ENCODE measurements at places on chromosomes 6 and 20.

DNA sequence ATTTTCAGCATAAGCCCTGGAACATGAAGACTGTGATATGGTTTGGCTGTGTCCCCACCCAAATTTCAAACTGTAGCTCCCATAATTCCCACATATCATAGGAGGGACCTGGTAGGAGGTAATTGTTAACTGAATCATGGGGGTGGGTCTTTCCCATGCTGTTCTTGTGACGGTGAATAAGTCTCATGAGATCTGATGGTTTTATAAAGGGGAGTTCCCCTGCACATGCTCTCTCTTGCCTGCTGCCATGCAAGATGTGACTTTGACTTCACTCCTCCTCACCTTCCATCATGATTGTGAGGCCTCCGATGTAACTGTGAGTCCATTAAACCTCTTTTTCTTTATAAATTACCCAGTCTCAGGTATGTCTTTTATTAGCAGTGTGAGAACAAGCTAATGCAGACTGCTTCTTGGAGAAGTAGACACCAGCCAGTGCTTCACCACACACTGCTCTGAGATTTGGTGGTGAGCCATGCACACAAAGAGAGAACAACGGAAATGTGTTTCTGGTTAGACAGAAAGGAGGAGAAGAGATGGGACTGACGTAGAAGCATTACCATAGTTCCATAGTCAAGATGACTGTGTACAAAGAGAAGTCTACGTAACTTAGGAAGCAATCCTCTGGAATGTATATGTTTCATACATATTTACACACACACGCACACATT is 97.8 kb downstream of the BACH2 start:
- no peaks in the 10 kb centered on the region for H3K36me3 ChIP-seq
- no peaks in the 10 kb centered on the region for H3K4me1 ChIP-seq
- H3K27ac ChIP-seq, result no peak overlapping the region

DNA sequence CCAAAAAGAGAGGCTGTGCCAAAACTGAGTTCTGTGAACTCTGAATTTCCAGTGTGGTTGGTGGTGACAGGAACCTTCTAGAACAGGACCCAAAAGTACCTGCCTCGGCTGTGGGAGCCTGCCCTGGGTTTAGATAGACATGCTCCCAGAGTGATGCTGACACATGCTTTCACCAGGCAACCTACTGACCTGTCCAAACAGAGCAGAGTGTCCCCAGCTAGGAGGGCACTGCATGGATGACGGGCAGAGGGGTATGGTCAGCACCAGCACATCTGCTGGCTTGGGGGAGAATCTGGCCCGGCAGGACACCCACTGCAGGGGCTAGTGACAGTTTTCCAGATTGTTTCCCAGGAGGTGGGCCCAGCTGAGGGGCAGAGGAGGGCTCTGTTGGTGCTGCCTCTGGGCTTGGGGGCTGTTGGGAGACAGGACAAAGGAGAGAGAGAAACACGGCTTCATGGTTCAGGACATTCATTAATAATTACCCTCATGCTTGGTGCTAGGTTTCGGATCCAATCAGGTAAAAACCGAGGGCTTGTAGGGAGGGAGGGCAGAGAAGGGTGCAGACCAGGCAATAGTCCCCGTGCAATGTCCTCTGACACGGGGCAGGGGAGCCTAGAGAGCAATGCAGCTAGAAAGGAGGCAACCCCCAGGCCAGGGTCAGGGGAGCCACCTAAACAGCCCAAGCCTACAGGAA is 15.0 kb downstream of the KCNK5 start:
- H3K4me1 ChIP-seq, result peaks cover 14% of the 10 kb centered on the region
- no peak for DNase-seq
- no peak overlapping the region for H3K4me3 ChIP-seq
- no peaks in the 10 kb centered on the region for H3K27me3 ChIP-seq
- H3K27ac ChIP-seq, result no peak overlapping the region
- no peaks in the 10 kb centered on the region for H3K36me3 ChIP-seq

DNA sequence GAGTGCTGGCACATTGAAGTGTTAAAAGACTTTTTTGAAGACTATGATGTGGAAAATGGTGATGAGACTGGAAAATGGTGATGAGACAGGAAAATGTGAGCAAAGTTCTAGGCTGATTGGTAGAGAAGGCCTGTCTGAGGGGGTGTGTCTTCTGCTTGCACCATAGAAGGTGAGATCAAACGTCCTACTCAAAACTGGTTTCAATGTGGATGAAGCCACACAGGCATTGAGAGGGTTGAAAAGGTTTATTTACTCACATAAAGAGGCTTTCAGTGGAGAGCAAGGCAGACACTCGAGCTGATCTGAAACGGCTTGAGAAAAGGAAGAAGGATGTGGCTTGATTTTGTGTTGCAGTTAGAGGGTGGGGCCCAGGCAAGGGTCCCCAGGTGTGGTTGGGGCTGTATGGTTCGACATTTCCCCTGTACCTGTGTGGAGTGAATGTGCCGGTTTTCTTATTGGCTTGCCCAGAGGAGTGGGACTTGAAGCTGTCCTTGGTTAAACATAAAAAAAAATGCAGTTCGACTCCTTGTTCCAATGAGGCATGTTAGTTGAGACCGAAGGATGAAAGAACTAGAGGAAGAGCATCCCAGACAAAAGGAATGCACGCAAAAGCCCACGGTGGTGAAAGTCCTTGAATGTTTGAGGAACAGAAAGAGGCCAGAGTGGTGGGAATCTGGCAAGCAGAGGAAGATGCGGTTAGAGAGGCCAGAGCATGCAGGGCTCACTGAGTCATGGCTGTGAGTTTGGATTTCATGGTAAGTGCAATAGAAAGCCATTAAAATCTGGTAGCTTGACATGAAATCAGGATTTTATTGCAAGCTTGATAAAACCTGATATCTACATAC is 172.3 kb downstream of the EPM2A start:
- H3K4me1 ChIP-seq, result no peaks in the 10 kb centered on the region
- no peak overlapping the region for H3K27ac ChIP-seq
- no peaks in the 10 kb centered on the region for H3K27me3 ChIP-seq
- H3K36me3 ChIP-seq, result no peaks in the 10 kb centered on the region

DNA sequence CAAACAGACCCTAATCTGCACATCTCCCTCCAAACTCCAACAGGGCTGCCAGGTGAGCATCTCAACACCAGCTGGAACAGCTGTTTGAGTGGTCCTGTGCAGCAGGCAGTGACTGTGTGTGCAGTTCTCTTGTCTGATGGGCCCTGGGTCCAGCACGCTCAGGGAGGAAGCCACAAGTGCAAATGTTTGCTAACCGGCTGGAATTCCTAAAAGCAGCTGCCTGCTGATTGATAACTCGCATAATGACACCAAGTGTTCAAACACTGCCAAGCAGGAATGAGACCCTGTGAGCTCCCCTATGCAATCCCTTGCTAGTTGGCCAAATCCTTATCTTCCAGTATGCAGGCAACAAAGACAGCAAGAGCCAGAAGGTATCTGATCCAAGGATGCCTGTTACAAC is 650.6 kb downstream of the CBLN4 start:
- no peak for DNase-seq
- H3K27ac ChIP-seq, result no peak overlapping the region
- H3K4me1 ChIP-seq, result no peaks in the 10 kb centered on the region
- no peak overlapping the region for H3K4me3 ChIP-seq
- no peaks in the 10 kb centered on the region for H3K36me3 ChIP-seq

- H3K27me3 ChIP-seq, result no peaks in the 10 kb centered on the region
- no peaks in the 10 kb centered on the region for H3K4me1 ChIP-seq
- no peak overlapping the region for H3K4me3 ChIP-seq
- no peak overlapping the region for H3K27ac ChIP-seq
Measured at GRCh38 chr6:52086741-52087140, 672 bp downstream of the PKHD1 start.

DNA sequence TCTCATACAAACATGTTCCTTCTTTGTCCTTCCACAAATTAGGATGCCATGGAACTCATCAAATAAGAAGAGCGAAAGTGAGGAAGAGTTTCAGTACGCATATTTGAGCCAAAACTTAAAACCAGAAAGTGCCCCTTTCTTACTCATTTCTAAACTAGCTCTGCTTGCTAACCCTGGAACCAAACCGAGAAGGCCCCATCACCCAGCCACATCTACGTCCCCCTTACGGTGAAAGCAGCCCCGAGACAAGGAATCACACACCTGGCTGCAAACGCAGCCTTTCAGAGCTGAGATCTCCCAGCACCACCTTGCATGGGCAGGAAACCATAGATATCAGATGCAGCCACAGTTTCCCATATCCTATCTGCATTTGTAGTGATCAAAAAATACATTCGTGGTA is 28.5 kb downstream of the TRERF1 start:
- no peak overlapping the region for H3K27ac ChIP-seq
- DNase-seq, result peak; percentile 61
- H3K27me3 ChIP-seq, result no peaks in the 10 kb centered on the region
- H3K36me3 ChIP-seq, result no peaks in the 10 kb centered on the region

DNA sequence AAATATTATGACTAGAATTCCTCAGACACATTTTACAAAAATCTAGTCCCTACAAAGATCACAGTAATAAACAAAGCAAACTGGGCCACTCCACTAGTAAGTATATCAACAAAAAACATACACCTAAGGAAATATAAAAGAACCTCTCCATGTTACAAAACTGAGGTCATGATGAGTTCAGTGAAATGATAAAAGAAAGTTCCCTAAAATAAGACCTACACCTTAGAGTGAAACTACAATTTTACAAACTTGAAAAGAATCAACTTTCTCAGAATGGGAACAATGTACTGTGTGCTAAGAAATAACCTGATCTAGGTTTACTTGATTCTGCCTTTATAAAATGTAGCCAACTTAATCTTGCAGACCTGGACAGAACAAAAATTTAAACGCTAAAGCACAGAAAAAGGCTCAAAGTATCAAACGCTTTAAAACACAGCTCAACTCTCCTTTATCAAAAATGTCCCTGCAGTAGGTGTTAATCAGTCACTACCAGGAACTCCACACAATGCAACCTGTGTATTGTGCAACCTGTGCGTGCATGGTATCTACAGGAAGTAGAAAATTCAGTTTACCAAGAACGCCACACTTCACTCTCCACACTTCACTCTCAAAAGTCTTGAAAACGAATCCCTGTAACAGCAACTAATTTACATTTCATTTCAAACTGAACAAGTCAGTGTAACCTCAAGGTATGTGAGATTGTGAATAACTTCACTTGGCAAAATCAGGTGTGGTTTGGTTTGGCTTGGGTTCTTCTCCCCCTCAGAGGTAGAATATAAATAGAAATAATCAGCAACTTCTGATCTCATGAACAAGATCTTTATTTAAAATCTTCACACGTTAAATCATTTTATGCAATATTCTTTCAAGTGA is 1.8 kb downstream of the RALGAPA2 start:
- H3K27me3 ChIP-seq, result no peaks in the 10 kb centered on the region
- peak overlapping the region; percentile 66 for H3K27ac ChIP-seq
- peaks cover 6% of the 10 kb centered on the region for H3K4me1 ChIP-seq
- no peak for DNase-seq
- no peaks in the 10 kb centered on the region for H3K36me3 ChIP-seq

DNA sequence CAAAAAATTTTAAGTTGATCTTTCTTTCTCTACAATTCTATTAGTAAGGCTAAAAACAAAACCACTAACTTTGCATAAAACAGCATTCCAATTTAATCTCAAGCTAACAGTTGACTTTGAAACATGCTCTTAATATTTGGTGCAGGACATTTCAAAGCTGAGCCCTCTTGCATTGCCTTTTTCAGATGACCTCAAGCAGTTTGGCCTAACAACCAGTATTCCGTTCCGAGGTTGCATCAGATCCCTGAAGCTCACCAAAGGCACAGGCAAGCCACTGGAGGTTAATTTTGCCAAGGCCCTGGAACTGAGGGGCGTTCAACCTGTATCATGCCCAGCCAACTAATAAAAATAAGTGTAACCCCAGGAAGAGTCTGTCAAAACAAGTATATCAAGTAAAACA is 194.0 kb downstream of the ARHGAP18 start:
- no peaks in the 10 kb centered on the region for H3K27me3 ChIP-seq
- no peaks in the 10 kb centered on the region for H3K36me3 ChIP-seq
- DNase-seq, result no peak
- H3K4me3 ChIP-seq, result no peak overlapping the region
- H3K27ac ChIP-seq, result no peak overlapping the region

DNA sequence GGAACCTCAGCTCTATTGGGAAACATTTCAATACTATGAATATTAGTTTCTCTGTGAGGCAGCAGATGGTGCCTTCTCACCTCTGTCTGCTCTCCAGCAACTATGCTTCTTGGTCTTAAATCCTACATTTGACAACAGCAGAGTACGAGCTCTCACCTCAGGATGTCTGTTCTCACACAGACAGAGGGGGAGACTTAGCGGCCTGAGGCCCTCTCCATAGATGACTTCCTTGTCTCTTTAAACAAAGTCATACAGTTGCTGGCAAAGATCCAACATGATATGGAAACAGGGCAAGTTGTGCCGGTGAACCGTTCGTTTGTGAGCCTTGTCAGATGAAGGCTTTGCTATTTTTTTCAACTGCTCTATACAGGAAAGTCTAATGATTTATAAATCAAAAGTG is 43.7 kb upstream of the GABRR1 start:
- H3K4me1 ChIP-seq, result peaks cover 26% of the 10 kb centered on the region
- H3K27me3 ChIP-seq, result no peaks in the 10 kb centered on the region
- DNase-seq, result no peak
- 0 out of 2 replicates have a peak overlapping the region, but pooled peaks have one; percentile 4 for H3K27ac ChIP-seq
- H3K36me3 ChIP-seq, result no peaks in the 10 kb centered on the region
- no peak overlapping the region for H3K4me3 ChIP-seq

DNA sequence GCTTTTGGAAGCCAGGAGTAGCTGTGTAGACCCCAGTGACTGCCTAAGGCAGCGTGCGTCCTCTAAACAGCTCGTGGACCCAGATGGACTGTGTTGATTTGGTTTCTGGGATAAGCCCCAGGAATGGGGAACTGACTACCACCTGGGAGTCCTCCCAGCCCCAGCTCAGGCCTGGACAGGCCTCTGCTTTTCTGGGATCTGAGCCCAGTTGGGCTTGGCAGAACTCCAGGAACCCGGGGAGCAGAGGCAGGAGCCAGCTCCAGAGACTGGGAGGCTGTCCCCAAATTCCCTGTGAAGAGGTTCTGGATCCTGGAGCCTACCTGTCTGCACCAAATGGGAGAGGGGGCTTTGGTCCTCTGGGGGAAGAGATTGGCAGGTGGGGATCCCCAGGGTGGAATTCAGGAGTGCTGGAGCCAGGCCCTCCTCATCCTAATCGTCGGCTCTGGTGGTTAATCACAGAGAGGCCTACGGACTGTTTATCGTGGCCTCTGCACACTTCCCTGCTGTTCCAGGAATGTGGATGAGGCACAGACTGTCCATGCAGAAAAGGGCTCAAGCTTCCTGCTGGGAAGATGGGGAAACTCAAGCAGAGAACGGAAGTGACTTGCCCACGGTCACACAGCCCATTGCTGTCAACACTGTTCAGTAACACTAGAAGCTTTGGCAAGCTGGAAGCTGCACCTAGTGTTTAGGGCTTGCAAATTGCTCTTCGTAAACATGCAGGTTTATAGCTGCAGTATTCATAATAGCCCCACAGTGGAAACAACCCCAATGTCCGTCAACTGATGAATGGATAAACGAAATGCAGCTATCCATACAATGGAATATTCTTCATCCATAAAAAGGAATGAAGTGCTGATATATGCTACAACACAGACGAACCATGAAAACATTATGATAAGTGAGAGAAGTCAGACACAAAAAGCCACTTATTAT is 100.6 kb downstream of the KCNB1 start:
- no peak for DNase-seq
- no peaks in the 10 kb centered on the region for H3K36me3 ChIP-seq
- H3K4me3 ChIP-seq, result no peak overlapping the region
- no peaks in the 10 kb centered on the region for H3K27me3 ChIP-seq
- H3K4me1 ChIP-seq, result no peaks in the 10 kb centered on the region
- no peak overlapping the region for H3K27ac ChIP-seq

GRCh38 chr20:23820493-23820892 is 6.0 kb downstream of the CST2 start:
- no peaks in the 10 kb centered on the region for H3K36me3 ChIP-seq
- no peaks in the 10 kb centered on the region for H3K4me1 ChIP-seq
- no peak overlapping the region for H3K4me3 ChIP-seq
- no peak for DNase-seq
- H3K27ac ChIP-seq, result no peak overlapping the region

All from GM12878 (cell line).